ENCODE measurements at places on chromosomes 2 and 18.
A peak's percentile ranks its signal among the peaks of the same experiment; 100 is the strongest.

DNA sequence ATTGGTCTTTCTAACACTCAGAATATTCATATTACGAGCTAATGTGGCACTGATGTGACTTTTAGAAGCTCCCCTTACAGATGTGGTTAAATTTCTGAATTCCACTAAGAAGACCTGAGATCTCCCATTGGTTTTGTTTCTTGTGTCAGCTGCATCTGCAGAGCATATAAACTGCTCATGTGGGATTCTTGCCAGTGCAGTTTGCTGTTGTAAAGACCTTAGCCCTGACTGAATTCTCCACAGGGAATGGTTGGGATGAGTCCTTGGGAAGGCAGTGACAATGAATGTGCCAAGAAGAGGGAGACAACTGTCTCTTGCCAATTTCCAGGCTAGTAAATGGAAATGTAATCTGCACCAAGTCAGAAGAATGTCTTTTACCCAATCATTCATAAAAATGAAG, 94.1 kb downstream of the PTPRM start:
- DNase-seq = no peak

GRCh38 chr18:69948919-69949537, 1.4 kb upstream of the CD226 start:
- DNase-seq = peak; percentile 55

- DNase-seq = no peak
These were observed 160.7 kb downstream of the SH3RF3 start for GRCh38 chr2:109289504-109290222.

- no peak for DNase-seq
These were observed 102.8 kb upstream of the ZNF521 start for GRCh38 chr18:25454730-25455129.

- no peak for DNase-seq
These were observed 28.4 kb upstream of the SELENOI start for GRCh38 chr2:26317377-26318105.

GRCh38 chr2:240836781-240837467, 16.9 kb upstream of the KIF1A start:
- DNase-seq = no peak

DNA sequence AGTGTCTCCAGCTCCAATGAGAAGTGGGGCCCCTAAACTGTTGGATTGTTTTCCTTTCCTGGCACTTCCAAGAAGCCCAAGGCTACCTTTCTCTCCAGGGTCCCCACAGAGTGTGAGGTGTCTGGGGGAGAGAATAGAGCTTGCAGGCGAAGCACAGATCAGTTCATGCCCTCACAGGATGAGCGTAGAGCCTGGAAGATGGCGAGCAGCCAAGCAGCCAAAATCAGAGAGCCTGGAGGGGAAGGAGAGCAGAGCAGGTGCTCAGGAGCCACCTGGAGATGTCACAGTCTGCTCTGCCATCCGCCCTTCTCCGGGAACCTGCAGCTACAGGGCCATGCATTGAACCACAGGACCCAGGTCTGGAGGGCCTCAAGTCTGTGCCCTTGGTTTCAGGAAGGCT, 54.7 kb upstream of the TCF7L1 start:
- no peak for DNase-seq

DNA sequence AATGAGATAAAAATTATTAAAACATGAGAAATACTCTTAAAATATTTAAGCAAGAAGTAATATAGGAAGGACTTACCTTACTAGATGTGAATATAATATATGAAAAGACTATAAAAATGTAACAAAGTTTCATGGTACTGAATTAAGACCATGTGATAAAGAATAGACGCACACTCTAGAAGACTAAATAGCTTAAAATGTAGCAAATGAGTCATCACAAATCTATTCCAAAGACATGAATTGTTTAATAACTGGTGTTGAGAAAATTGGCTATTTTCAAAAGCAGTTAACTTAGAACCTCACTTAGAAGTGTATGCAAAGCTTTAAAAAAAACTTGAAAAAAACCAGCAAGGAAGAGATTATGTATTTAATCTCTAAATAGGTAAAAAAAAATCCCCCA, 64.1 kb downstream of the POLE4 start:
- DNase-seq = no peak

GRCh38 chr2:223789423-223789822, 48.0 kb downstream of the AP1S3 start:
- DNase-seq = no peak

- DNase-seq = peak; percentile 10
These were observed 341.2 kb downstream of the CYP26B1 start for GRCh38 chr2:71806432-71806831.

DNA sequence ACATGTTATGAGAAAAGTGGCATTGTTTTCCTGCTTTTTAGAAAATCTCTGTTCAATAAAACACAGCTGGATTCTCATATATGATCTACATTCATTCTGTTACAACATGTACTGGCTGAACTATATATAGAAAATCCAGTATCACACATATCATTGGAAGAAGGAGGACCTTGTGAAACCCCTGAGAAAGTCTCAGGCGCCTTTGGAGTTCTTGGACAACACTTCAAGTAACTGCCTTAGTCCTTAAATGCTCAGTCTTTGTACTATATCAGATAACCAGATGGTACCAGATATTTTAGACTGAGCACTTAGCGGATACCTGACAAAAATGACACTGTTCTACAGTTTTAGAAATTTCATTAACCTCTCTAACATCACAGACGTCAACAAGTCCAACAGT, 72.2 kb downstream of the ACVR1 start:
- DNase-seq = no peak

DNA sequence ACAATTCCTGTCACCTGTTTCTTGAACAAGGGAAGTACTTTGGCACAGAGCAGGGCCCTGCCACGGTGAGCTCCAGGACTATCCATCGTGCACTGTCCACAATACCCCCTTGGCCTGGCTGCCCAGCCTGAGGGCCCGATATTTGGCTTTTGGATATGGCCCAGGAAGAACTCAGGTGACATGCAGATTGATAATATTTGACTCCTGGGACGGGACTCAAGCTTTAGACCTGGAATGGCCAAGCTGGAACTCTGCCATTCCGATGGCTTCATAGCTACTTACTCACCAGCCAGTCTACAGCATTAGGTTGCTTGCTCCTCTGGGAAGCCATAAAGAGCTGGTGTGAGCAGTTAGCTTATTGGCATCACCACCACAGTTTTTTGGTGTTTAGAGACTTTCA, 26.6 kb downstream of the EML6 start:
- peak; percentile 53 for DNase-seq

GRCh38 chr2:9773903-9774239, 69.4 kb upstream of the TAF1B start:
- DNase-seq = no peak

GRCh38 chr18:30957066-30957465, 85.5 kb downstream of the DSC3 start:
- DNase-seq = no peak

- DNase-seq = no peak
These were observed 143.6 kb upstream of the ZNF521 start for GRCh38 chr18:25495606-25496005.

- no peak for DNase-seq
These were observed 327 bp downstream of the LTBP1 start for GRCh38 chr2:32947076-32947483.

DNA sequence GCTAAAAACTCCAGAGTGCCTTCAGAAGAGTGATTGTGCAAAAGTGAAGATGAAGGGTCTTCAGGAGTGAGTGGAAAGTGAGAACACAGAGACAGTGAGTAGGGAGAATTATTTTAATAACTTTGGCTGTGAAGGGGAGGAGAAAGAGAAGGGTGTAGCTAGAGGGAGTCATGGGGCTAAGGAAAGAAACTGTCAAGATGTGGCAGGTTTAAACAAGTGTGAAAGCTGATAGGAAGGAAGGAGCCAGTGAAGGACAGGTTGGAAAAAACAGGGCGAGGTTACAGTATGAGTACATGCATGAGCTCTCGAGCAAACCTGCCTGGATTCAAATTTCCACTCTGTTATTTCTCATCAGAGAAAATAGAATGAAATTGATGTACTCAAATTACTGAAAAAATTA, 17.8 kb downstream of the IL1F10 start:
- DNase-seq = no peak

DNA sequence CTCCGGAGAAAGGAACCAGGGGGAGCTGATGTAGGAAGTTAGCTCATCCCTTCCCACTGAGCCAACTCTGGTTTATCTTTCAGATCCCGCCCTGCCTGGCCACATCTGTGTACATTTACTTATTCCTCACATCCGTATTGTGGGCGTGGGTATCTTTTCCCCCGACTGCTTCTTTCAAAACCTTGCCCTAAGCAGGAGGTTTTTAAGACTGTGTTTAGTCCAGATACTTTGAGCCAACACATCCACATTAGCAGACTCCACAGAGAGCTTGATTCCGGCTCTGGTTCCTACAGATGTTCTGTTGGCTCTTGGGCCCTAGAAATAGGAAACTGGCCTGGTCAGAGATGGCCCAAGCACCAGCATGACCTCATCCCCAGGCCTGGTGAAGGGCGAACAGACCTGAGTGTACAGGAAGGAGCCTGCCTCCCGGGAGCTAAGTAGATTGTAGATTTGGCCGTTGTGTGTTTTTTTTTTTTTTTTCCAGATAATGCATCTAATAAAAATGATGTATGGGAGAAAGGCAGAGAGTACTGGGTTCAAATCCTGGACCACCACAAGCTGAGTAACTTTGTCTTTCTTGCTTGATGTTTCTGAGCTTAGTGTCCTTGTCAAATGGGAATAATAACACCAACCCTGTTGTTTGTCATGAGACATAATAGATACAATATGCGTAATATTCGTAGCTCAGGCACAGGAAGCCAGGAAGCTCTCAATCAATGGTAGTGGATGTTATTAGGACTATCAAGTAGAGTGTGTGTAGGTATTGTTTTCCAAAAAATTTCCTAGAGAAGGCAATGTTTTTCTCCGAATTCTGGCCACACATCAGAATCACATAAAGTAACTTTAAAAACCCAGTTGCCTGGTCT, 92.3 kb downstream of the PRKCE start:
- no peak for DNase-seq

DNA sequence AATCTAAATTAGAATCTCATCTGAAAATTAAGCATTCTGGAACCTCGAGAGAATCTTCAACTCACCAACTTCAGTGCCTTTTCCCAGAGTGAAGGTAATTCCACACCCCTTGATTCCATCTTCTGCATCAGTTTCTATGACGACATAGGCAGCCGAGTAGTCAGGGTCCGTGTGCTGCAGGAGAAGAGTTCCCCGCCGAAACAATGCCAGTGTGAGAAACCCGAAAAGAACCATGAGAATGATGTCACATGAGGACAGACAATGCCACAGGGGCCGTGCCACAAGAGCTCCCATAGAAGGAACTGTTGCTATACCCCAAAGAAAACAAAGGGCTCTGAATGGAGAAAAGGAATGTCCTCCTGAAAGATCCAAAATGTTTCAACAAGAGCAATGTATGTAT, 6.0 kb downstream of the ENOSF1 start:
- DNase-seq = no peak

DNA sequence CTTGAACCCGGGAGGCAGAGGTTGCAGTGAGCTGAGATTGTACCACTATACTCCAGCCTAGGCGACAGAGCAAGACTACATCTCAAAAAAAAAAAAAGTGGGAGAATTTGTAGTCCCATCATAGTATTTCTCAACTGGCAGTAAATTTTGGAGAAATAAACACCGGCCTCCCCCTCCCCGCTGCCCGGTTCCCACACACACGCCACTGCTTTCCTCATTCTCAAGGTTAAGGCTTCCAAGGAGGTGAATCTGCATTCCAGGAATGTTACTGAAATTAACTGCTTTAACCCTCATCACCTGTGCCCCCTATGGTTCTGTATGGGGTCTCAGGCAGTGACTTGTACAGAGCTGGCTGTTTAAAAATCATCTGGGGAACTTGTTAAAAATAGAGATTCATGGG, 49.9 kb downstream of the MRPL35 start:
- DNase-seq = no peak

DNA sequence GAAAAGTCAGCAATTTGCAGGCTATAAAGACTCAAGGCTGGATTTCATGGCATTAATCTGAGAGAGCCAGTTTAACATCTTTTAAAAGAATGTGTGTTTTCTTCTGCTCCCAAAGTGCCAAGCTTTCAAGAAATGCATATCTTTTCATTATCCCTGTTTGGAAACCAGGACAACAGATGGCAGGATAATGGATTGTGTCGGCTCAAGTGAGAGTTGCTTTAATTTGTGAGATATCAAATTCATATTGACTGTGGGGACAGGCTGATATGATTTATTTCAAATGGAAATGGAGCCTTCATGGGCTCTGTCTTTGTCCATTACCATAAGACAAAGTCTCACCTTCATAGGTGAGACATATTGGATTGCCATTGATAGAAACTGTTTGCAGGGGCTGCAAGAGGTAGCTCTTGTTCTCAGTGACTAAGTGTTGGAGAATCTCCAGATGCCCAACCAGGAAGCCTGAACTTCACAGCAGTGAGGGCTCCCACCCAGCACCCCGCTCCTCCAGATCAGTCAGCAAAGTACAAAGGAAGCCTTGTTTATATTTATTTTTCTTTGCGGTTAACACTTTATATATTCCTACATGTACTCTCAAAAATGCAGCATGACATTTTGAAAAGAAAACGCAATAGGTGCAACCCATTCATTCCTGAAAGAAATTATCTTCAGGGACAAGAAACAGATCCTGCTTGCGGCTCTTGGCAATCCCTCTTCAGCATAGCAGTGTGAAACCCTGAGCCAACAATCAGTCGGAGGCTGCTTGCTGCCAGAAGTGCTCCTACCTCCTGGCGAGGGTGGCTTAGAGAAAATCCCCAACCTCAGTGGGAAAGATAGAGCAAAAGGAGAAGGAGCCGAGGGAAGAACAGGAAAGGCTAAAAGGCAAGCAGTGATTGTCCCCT, 65.8 kb upstream of the ATL2 start:
- no peak for DNase-seq

DNA sequence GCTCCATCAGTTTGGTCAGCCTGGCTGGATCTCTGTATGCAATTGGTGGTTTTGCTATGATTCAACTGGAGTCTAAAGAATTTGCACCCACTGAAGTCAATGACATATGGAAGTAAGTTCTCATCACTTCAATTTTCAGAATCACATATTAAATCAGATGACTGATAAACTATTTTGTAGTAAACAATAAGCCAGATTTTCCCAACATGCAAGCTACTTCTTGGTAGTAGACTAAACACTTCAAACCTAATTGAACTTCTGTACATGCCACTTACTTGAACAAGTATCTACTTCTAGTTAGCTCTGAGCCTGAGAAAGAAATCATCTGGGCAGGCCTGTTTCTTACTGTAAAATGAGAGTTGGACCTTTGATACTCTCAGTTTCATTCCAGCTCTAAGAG, 11.4 kb downstream of the KLHL41 start:
- DNase-seq = no peak

- DNase-seq = no peak
These were observed 4.8 kb downstream of the GCFC2 start for GRCh38 chr2:75705921-75706320.

DNA sequence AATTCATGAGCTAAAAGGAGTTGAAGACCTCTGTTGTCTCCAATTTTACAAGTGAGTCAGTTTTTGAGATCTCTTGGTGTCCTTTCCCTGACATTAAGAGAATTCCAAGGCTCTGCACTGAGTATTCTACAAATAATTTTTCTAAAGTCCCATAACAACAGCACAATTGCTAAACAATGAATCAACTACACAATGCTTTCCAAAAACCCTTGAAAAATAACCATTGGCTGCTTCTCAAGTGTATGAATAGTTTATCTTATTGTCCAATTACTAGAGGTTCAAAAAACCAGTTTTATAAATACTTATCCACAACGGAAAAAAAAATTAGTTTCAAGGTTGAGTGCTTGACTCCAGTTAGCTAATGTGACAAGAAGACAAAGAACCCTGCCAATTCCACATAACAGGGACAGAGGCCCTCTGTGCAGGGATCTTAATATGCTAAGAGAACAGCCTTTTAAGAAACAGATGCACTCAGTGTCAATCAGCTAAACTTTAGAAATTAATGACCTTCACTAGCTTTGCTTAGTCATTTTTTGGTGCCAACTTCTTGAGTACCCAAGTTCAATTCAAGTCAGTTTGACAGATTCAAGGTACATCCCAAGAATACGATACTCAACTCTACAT, 266.6 kb upstream of the CYP26B1 start:
- DNase-seq = no peak
